ENCODE measurements at places on chromosomes 3 and 15. TPM values are rescaled to one million over a fixed set of nuclear protein-coding genes. Genes with fewer than 3 reads are reported as not detected.

The TRAIP gene
- total RNA-seq: 6.6 TPM

The CPLX3 gene
- not detected for total RNA-seq

The SLC25A26 gene
- total RNA-seq: 17.8 TPM

The NR1I2 gene
- total RNA-seq: 1.3 TPM

The GALNT15 gene
- 0.69 TPM for total RNA-seq

- no peak for DNase-seq
Observed at GRCh38 chr3:127157171-127157828, 35.6 kb upstream of the PRR23E start.

- no peak for DNase-seq
Observed at GRCh38 chr3:129336093-129336706, 57.5 kb downstream of the HMCES start.

- DNase-seq: no peak
Observed at GRCh38 chr3:42443292-42443691, 32.9 kb upstream of the LYZL4 start.

- no peak for DNase-seq
Observed at GRCh38 chr3:108100906-108101660, 10.3 kb upstream of the CD47 start.

DNA sequence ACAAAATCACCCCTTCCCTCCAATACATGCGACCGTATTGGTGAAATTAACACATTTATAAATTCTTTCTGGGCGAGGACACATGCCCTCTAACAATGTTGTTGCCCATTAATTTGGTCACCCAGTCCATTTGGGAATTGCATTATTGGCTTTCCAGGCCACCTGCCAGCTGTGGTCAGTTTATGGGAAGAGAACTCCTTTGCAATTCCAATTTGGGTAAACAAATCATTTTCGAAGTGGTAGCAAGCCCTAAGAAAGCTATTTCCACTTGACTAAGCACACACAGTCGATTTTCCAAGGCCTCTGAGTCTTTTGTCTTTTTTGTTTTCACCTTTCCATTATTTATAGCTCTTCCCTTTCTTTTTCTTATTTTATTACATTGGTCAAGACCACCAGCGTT is 362.3 kb upstream of the RGMA start:
- DNase-seq: no peak

DNA sequence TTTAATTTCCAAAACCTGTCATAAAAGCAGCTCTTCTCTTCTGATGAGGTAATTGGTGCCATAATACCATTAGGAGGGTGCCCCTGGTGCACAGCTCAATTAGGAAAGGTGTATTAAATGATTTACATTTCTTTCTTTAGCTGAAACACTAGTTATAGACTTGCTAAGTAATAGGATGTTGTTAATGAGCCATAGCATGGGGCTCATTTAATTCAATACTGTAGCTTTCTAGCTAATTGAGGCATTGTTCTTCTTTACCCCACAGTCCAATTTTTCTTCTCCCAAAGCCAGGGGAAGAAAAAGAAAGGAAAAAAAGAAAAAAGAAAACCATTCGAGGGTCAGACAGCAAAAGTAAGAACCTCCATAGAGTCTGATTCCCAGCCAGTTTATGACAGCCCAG is 164.0 kb upstream of the HES1 start:
- no peak for DNase-seq

- DNase-seq: no peak
Observed at GRCh38 chr3:184738982-184739381, 27.1 kb upstream of the MAGEF1 start.

Measured in Daoy (cell line).